ENCODE measurements at places on chromosomes 13 and 19.

DNA sequence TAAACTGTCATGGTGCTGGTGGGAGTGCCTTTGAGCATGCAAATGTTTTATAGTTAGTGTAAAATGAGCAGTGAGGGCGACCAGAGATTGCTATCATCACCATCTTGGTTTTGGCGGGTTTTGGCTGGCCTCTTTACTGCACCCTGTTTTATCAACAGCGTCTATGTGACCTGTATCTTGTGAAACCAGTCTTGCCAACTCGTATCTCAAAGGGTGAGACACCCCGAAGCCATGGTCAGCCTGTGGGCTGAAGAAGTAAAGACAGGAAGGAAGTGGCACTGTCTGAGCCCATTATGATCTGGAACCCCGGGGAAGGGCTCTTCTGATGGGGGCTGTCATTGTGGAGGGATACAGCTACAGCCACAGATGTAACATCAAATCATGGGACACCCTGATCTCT, 81.5 kb upstream of the FAM216B start:
- H3K27ac ChIP-seq: no peak overlapping the region
- no peaks in the 10 kb centered on the region for H3K36me3 ChIP-seq
- H3K4me3 ChIP-seq: no peak overlapping the region
- no peak for DNase-seq
- H3K27me3 ChIP-seq: peaks cover 42% of the 10 kb centered on the region

- H3K36me3 ChIP-seq: peaks cover 14% of the 10 kb centered on the region
- H3K27me3 ChIP-seq: no peaks in the 10 kb centered on the region
- H3K4me1 ChIP-seq: peaks cover 30% of the 10 kb centered on the region
- no peak overlapping the region for H3K4me3 ChIP-seq
- DNase-seq: no peak
Observed at GRCh38 chr19:1211494-1212234, 6.1 kb downstream of the STK11 start.

DNA sequence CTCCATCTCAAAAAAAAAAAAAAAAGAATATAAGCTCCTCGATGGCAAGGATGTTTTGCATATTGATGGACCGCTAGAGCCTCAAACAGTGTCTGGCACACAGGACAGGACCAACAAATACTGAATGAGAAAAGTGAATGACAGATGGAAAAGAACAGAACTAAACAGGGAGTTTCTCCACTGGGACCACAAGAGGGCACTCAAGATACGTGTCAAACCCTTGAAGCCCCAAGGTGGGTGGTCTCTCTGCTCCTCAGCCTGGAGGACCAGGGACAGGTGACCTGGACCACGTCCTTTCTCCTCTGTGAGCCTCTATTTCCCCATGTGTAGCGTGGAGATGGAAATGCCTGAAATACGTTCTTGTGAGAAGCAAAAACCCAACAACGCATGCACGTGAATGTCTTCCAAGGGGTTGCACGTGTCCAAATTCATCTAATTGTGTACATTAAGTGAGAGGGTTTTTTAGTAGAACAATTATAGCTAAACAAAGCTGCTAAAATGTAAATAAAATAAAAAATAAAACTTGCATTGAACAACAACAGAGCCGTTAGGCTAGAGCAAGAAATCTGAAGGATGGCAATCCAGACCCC, 5.7 kb upstream of the CDC42EP5 start:
- no peaks in the 10 kb centered on the region for H3K36me3 ChIP-seq
- no peak overlapping the region for H3K27ac ChIP-seq
- H3K4me3 ChIP-seq: no peak overlapping the region
- DNase-seq: no peak
- H3K27me3 ChIP-seq: peaks cover 41% of the 10 kb centered on the region

GRCh38 chr19:46428239-46429135, at the start of gene PNMA8C:
TSS of gene PNMA8C (minus strand) at chr19:46428936. CDS start at chr19:46428359, 577 bp downstream.
- no peaks in the 10 kb centered on the region for H3K36me3 ChIP-seq
- H3K4me3 ChIP-seq: peak within 1 kb of the TSS; percentile 44
- peaks cover 29% of the 10 kb centered on the region for H3K4me1 ChIP-seq
- peak; percentile 85 for DNase-seq
- peaks cover 80% of the 10 kb centered on the region for H3K27me3 ChIP-seq

- no peaks in the 10 kb centered on the region for H3K27me3 ChIP-seq
- no peaks in the 10 kb centered on the region for H3K36me3 ChIP-seq
- DNase-seq: no peak
Observed at GRCh38 chr19:33437821-33438671, 64.5 kb downstream of the CEBPG start.

DNA sequence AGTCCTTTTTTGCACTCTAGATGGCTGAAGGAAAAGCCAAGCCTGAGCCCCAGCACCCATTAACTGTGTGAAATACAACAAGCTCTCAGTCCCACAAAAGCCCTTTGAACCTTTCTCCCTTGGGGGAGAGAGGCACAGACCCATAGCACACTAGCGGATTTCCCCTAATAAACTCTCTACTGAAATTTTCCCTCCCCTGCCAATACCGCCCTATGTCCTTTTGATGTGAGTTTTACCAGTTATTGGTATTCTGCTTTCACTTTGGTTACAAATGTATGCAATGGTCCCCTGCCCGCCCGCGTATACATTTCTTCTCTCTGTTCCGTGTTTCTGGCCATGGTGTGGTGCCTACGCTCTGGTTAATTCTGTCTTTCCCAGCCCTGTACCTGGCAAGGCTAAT, 54.0 kb upstream of the MYO16 start:
- no peaks in the 10 kb centered on the region for H3K4me1 ChIP-seq
- H3K27ac ChIP-seq: no peak overlapping the region
- H3K36me3 ChIP-seq: no peaks in the 10 kb centered on the region
- no peaks in the 10 kb centered on the region for H3K27me3 ChIP-seq
- H3K4me3 ChIP-seq: no peak overlapping the region
- DNase-seq: no peak

DNA sequence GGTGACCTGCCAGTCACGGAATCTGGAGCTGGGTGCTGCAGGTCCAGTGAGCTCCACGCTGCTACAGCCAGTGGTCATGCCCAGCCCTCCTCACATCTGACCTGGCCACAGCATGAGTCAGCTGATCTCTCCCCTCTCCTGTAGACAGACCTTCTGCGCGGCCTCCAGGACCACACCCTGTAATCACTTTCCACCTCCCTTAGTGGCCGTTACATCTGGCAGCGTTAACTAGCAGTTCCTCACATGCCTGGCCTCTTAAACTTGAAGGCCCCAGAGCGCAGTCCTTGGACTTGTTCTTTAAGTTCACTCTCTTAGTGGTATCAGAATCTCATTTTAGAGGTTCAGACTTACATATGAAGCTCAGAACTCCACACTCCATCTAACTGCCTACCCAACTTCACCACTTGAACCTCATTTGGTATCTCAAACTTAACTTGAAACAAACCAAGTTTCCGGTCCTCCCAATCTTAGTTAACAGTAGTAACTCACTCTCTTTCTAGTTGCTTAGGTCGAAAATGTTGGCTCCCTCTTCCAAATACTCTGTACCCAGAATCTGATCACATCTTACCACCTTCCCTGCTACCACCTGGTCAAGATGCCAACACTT, 22.7 kb downstream of the MIPEP start:
- H3K27ac ChIP-seq: no peak overlapping the region
- H3K36me3 ChIP-seq: peaks cover 1% of the 10 kb centered on the region
- DNase-seq: no peak
- H3K4me3 ChIP-seq: no peak overlapping the region
- peaks cover 4% of the 10 kb centered on the region for H3K4me1 ChIP-seq

DNA sequence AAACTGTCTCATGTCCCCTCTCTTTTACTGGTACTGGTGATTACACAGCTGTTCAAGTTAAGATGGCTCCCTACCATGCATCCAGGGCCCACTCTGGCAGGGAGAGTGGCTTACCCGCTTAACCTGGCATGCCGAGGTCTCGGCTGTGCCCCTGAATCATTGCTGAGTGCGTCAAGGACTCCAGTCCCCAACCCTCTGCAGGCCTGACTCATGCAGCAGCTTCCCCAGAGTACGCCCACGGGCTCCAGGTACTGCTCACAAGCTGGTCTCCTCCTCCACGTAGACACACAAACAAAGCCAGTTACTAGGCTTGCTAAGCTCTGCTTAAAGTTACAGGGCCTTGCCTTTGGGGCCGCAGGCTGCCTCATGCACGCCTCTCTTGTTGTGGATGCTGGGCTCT, 447.4 kb downstream of the COG6 start:
- DNase-seq: peak; percentile 71
- H3K4me1 ChIP-seq: peaks cover 29% of the 10 kb centered on the region
- peaks cover 10% of the 10 kb centered on the region for H3K36me3 ChIP-seq
- H3K4me3 ChIP-seq: no peak overlapping the region
- H3K27ac ChIP-seq: peak overlapping the region; percentile 44

DNA sequence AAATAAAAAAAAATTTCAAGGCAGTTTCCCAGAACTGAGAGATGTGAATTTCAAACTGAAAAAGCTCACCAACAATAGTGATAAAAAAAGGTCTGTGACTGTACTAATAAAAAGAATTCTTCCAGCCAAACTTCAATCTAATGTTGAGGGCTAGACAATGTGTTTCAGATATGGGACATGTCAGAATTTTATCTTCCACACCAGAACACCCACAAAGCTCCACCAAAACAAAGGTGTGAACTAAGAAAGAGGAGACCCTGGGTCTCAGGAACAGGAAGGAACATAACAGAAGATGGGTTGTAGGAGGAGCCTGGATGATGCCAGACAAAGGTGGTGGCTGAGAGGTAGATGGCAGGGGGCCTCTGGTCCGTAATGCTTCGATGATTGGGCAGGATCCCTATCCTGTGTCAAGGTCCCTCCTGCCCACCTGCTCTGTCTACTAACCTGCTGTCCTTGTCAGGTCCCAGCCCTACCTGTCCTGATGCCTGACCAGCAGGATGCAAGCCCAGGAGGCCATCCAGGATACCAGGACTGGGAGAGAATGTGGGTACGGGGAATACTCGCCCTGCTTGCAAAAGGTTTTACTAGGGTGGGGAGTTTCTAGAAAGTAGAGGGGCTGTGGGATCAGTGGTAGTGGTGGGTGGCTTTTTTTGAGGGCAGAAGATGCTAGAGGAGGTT, 4.5 kb downstream of the MZF1 start:
- peaks cover 33% of the 10 kb centered on the region for H3K4me1 ChIP-seq
- H3K27me3 ChIP-seq: no peaks in the 10 kb centered on the region
- no peak for DNase-seq
- no peak overlapping the region for H3K4me3 ChIP-seq
- peaks cover 8% of the 10 kb centered on the region for H3K36me3 ChIP-seq

- no peak for DNase-seq
- no peak overlapping the region for H3K27ac ChIP-seq
- no peaks in the 10 kb centered on the region for H3K4me1 ChIP-seq
- H3K27me3 ChIP-seq: peaks cover 6% of the 10 kb centered on the region
- no peaks in the 10 kb centered on the region for H3K36me3 ChIP-seq
Observed at GRCh38 chr13:74973935-74974879, 507.8 kb downstream of the TBC1D4 start.

DNA sequence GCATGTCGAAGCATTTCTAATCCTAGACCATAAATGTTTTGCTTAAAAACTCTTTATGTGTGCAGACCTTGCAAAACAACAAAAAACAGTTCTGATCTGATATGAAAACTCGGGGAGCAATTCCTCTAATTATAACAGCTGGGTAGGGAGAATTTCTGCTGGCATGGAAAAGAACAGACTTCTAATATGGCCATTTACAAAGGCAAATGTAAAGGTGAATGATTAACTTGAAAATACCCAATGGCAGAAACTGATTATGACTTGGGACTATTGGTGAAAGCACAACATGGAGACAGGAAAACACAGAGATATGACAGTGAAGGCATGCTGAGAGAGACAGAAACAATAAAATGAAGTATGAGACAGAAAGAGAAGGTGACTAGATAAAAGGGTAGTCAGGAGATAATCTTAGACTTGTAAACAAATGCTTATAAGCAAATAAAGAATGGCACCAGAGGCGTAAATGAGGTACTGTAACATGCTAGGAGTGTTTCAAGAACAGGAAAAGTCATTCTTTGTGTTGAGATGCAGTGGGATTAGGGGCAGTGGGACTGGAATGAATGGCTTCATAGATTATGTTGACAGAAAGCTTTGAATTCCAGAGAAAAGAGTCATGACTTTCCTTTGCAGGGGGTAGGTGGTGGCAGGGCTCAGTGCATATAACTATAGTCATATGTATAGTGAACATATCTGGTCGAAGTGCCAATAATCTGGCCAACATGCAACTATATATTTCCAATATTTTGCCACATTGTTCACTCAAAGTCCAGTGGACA, 393.0 kb downstream of the ITGBL1 start:
- H3K27me3 ChIP-seq: no peaks in the 10 kb centered on the region
- H3K36me3 ChIP-seq: no peaks in the 10 kb centered on the region
- DNase-seq: no peak
- H3K4me3 ChIP-seq: no peak overlapping the region
- H3K4me1 ChIP-seq: no peaks in the 10 kb centered on the region

GRCh38 chr19:43525836-43526771, 897 bp downstream of the ETHE1 start:
- H3K27me3 ChIP-seq: no peaks in the 10 kb centered on the region
- peak overlapping the region; percentile 89 for H3K4me3 ChIP-seq
- H3K4me1 ChIP-seq: peaks cover 21% of the 10 kb centered on the region
- H3K27ac ChIP-seq: peak overlapping the region; percentile 80
- H3K36me3 ChIP-seq: peaks cover 8% of the 10 kb centered on the region

DNA sequence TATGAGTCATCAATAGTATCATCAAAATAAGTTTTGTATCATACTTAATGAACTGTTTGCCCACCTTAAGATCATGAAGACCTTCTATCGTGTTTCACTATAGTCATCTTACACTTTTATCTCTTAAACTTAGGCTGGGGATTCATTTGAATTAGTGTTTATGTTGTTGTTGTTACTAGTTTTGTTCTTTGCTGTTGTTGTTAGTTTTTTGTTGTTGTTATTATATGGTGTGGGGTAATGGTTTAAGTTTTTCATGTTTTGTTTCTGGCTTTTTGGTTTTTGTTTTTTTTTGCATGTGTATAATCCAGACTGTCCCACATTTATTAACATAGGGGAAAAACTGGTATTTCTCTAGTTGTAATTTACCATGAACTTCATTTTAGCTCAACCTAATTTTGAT, 965.1 kb upstream of the MIR17HG start:
- H3K4me3 ChIP-seq: no peak overlapping the region
- no peaks in the 10 kb centered on the region for H3K36me3 ChIP-seq
- H3K4me1 ChIP-seq: no peaks in the 10 kb centered on the region
- no peak for DNase-seq
- no peaks in the 10 kb centered on the region for H3K27me3 ChIP-seq

DNA sequence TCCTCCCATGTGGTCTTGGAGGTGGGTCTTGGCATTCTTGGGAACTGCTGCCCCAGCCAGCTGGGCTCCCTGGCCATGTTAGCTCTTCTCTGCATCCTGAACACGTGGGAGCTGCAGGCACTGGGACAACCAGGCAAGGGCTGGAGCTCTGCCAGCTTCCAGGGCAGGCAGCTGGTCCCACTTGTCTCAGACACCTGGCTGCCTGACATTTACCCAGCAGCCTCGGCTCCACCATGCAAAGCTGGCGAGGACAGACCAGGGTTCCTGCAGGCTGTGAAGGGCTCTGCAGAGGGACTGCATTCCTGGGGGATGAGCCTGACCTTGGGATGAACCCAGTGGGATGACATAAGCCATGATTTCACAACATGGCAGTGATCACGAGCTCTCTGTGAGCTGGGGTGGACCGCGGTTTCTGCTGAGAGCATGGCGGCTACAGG, 99.0 kb upstream of the TSHZ3 start:
- no peak for DNase-seq
- H3K4me1 ChIP-seq: no peaks in the 10 kb centered on the region
- no peak overlapping the region for H3K27ac ChIP-seq
- no peaks in the 10 kb centered on the region for H3K27me3 ChIP-seq
- H3K4me3 ChIP-seq: no peak overlapping the region
- H3K36me3 ChIP-seq: no peaks in the 10 kb centered on the region

GRCh38 chr13:87128036-87128435, 543.1 kb upstream of the SLITRK5 start:
- no peak for DNase-seq
- no peak overlapping the region for H3K27ac ChIP-seq
- no peaks in the 10 kb centered on the region for H3K4me1 ChIP-seq
- no peaks in the 10 kb centered on the region for H3K36me3 ChIP-seq
- no peak overlapping the region for H3K4me3 ChIP-seq
- no peaks in the 10 kb centered on the region for H3K27me3 ChIP-seq

All from activated CD8-positive, alpha-beta memory T cell treated with anti-CD3 and anti-CD28 coated beads, Interleukin-2, amount 10 ng/mL, durations not matched to agents 7 days and 5 days (primary cell).